ENCODE measurements at places on chromosomes 5 and 9.

GRCh38 chr5:151063142-151063989 is 17.5 kb downstream of the TNIP1 start:
- peaks cover 82% of the 10 kb centered on the region for H3K4me1 ChIP-seq
- peak overlapping the region; percentile 89 for H3K27ac ChIP-seq
- no peak for DNase-seq
- H3K27me3 ChIP-seq, result no peaks in the 10 kb centered on the region

- H3K36me3 ChIP-seq, result no peaks in the 10 kb centered on the region
- H3K4me1 ChIP-seq, result peaks cover 6% of the 10 kb centered on the region
- no peak overlapping the region for H3K4me3 ChIP-seq
- H3K27ac ChIP-seq, result no peak overlapping the region
- no peak for DNase-seq
These were observed 452.4 kb upstream of the GRAMD2B start for GRCh38 chr5:125970631-125971307.

DNA sequence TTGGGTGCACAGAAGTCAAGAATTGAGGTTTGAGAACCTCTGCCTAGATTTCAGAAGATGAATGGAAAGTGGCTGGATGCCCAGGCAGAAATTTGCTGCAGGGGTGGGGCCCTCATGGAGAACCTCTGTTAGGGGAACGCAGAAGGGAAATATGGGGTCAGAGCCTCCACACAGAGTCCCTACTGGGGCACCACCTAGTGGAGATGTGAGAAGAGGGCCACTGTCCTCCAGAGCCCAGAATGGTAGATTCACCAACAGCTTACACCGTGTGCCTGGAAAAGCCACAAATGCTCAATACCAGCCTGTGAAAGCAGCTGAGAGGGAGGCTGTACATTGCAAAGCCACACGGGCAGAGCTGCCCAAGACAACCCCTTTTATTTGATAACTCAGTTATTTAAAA is 383.5 kb downstream of the TLE4 start:
- H3K4me3 ChIP-seq, result no peak overlapping the region
- no peaks in the 10 kb centered on the region for H3K36me3 ChIP-seq
- no peak for DNase-seq
- no peaks in the 10 kb centered on the region for H3K4me1 ChIP-seq

DNA sequence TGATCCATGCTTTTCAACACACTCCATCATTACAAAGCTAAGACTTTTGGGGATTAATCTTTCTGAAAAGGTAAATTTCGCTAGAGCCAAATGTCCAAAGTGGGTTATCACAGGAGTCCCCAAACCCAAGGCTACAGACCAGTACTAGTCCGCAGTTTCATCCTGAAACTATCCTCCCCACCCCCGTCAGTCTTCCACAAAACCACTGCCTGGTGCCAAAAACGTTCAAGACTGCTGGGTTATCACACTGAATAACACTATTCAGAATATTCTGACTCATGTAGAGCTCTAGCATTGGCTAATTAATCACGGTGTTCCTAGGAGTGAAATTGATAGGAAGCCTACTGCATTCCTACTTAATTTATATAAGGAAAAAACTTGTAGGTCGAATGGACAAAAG is 24.7 kb downstream of the ERP44 start:
- DNase-seq, result no peak
- H3K4me1 ChIP-seq, result peaks cover 9% of the 10 kb centered on the region
- peaks cover 16% of the 10 kb centered on the region for H3K36me3 ChIP-seq
- H3K4me3 ChIP-seq, result no peak overlapping the region
- no peaks in the 10 kb centered on the region for H3K27me3 ChIP-seq

DNA sequence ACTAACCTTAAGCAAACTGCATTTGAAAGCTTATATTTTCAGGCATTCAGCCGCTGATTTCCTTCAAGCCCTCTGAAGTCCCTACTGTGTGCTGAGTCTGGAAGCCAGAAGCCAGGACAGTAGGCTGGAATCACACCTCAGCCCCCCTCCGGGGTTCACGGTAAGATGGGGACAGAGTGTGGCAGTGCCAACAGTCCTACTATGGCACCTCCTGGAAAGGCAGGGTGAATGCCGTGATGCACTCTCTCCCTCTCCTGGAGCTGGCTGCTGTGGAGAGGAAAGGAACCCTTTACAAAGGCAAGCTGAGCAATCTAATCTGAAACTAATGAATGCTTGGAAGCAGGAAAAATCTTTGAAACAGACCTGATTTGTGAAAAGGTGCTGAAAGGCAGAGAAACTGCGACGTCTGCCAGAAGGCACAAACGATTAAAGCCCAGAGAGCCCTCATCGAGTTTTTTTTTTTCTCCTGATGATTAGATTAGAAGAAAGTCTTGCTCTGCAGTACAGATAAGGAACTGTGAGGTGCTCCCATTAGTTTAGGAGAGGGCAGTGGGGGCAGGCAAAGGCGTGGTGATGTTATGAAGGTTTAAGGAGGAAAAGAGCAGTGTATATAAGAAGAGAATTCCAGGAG is 21.0 kb downstream of the ANKH start:
- H3K27ac ChIP-seq, result no peak overlapping the region
- no peak overlapping the region for H3K4me3 ChIP-seq
- no peak for DNase-seq
- no peaks in the 10 kb centered on the region for H3K27me3 ChIP-seq

DNA sequence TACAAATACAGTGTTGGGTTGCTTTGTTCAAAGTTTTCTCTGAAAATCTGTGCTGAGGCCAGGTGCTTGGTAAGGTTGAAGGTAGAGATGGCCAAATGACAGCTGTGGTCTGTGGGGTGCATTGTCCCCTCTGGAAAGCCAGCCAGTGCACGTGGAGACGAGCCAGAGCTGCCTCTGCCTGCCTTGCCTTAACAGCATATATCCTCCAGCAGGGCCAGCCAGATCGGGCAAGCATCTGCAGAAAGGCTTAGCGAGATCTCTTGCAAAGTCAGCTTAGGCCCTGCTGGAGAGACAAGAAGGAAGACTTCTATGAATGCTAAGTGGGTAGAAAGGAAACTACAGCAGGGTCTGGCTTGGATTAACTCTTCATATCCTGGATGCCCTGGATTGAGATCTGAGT is 49.5 kb downstream of the GRIA1 start:
- H3K4me1 ChIP-seq, result no peaks in the 10 kb centered on the region
- H3K4me3 ChIP-seq, result no peak overlapping the region
- no peaks in the 10 kb centered on the region for H3K27me3 ChIP-seq
- no peak overlapping the region for H3K27ac ChIP-seq
- DNase-seq, result no peak
- no peaks in the 10 kb centered on the region for H3K36me3 ChIP-seq

GRCh38 chr5:109335114-109335513 is 74.7 kb downstream of the PJA2 start:
- DNase-seq, result no peak
- no peaks in the 10 kb centered on the region for H3K4me1 ChIP-seq
- no peak overlapping the region for H3K4me3 ChIP-seq
- no peak overlapping the region for H3K27ac ChIP-seq

- H3K4me3 ChIP-seq, result no peak overlapping the region
- H3K4me1 ChIP-seq, result peaks cover 19% of the 10 kb centered on the region
- no peak for DNase-seq
- no peaks in the 10 kb centered on the region for H3K27me3 ChIP-seq
- H3K36me3 ChIP-seq, result peaks cover 51% of the 10 kb centered on the region
- no peak overlapping the region for H3K27ac ChIP-seq
These were observed 301.8 kb downstream of the ARHGAP26 start for GRCh38 chr5:143071927-143072326.

GRCh38 chr9:526904-527591 is 312.4 kb downstream of the DOCK8 start:
- H3K4me1 ChIP-seq, result no peaks in the 10 kb centered on the region
- H3K4me3 ChIP-seq, result no peak overlapping the region
- no peak for DNase-seq
- H3K27me3 ChIP-seq, result peaks cover 9% of the 10 kb centered on the region
- H3K36me3 ChIP-seq, result no peaks in the 10 kb centered on the region

DNA sequence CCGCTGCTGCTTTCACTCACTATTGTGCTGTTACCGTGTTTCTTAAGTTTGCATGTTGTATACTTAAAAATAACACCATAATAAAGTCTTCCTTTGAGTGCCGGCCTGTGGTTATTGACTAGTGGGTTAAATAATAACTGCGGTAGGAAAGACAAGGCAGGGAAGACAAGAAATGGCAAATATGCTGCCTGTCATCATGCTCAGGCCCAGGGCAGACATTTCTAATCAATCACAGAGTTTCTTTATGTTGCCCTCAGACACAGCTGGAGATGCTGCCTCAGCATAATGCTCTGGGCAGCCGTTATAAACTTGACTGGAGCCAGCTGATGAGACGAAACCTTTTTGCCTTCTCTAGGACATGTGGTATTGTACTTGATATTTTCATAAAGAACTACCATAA is 215.0 kb downstream of the GAPVD1 start:
- no peaks in the 10 kb centered on the region for H3K4me1 ChIP-seq
- H3K4me3 ChIP-seq, result no peak overlapping the region
- peaks cover 16% of the 10 kb centered on the region for H3K36me3 ChIP-seq
- no peaks in the 10 kb centered on the region for H3K27me3 ChIP-seq
- no peak overlapping the region for H3K27ac ChIP-seq

- peak; percentile 13 for DNase-seq
- H3K4me3 ChIP-seq, result no peak overlapping the region
- H3K27me3 ChIP-seq, result peaks cover 43% of the 10 kb centered on the region
- no peaks in the 10 kb centered on the region for H3K4me1 ChIP-seq
These were observed 72.1 kb upstream of the ARAP3 start for GRCh38 chr5:141753971-141754713.

- no peak overlapping the region for H3K27ac ChIP-seq
- no peak overlapping the region for H3K4me3 ChIP-seq
- peaks cover 6% of the 10 kb centered on the region for H3K36me3 ChIP-seq
- peaks cover 2% of the 10 kb centered on the region for H3K27me3 ChIP-seq
These were observed 23.1 kb upstream of the NRARP start for GRCh38 chr9:137325124-137325523.

- DNase-seq, result no peak
- H3K27ac ChIP-seq, result no peak overlapping the region
- no peaks in the 10 kb centered on the region for H3K27me3 ChIP-seq
- no peak overlapping the region for H3K4me3 ChIP-seq
- H3K4me1 ChIP-seq, result no peaks in the 10 kb centered on the region
- H3K36me3 ChIP-seq, result no peaks in the 10 kb centered on the region
These were observed 547.2 kb downstream of the LRRC70 start for GRCh38 chr5:63125862-63126261.

DNA sequence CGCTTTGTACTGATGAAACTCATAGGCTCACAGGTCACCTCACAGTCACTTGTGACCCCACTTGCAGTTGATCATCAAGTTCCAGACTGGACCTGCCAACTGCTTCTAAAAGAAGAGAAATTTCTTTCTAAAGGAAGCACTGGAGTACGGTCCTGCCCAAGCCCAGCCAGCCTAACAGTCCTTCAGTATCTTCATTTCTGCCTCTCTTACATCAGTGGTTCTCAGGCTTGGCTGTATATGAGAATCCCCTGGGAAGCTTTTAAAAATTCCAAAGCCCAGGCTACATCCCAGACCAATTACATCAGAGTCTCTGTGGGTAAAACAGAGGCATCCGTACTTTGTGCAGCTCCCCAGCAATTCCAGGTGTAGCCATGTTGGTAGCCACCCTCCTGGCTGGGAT is 282.1 kb downstream of the NFIB start:
- DNase-seq, result no peak
- no peaks in the 10 kb centered on the region for H3K36me3 ChIP-seq
- no peak overlapping the region for H3K27ac ChIP-seq
- H3K4me3 ChIP-seq, result no peak overlapping the region

DNA sequence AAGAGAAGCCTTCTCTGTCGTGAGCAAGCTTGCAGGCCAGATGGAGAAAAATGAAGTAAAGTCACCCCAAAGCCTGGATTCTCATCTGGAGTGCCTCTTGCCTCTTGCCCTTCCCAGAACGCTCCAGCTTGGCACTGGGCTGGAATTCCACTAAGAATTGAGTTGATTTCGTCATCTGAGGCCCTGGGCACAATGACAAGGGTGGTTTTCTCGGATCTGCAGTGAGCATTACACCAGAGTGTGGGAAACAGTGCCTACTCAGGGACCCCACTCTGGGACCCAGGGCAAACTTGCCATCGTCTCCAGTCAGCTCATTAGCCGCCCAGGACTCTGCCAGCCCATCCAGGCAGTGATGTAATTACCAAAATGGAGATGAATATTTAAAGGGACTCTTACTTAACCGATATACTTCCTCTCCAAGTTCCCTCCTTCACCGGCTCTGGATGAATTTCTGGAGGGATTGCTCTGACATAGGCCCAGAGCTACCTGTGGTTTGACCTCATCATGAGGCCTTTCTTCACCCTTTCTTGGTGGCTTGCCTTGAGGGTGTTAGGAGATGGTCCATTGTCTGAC is 44.7 kb upstream of the LCP2 start:
- no peak overlapping the region for H3K27ac ChIP-seq
- H3K4me1 ChIP-seq, result peaks cover 21% of the 10 kb centered on the region
- no peaks in the 10 kb centered on the region for H3K36me3 ChIP-seq
- no peak for DNase-seq
- H3K4me3 ChIP-seq, result no peak overlapping the region
- H3K27me3 ChIP-seq, result peaks cover 17% of the 10 kb centered on the region

DNA sequence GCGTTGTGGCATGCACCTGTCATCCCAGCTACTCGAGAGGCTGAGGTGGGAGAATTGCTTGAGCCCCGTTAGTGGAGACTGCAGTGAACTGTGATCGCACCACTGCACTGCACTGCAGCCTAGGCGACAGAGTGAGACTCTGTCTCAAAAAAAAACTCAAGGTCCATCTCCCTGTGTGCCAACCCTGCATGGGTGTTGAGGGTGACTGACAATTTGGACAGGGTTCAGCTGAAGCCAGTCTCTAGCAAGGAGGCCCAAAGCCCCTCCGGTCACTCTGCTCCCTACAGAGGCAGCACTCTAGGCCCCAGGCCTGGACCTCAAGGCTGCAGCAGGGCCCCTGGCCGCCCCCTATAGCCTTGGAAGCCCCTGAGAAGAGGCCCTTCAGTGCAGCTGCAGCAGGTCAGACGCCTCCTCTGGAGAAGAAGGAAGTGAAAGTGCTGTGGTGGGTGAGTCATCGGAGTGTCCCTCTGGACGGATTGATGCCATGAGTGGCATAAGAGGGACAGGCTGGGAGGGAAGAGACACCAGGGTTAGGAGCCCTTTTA is 39.2 kb upstream of the NEK6 start:
- peak overlapping the region; percentile 78 for H3K27ac ChIP-seq
- H3K27me3 ChIP-seq, result no peaks in the 10 kb centered on the region
- no peak overlapping the region for H3K4me3 ChIP-seq
- H3K36me3 ChIP-seq, result no peaks in the 10 kb centered on the region

DNA sequence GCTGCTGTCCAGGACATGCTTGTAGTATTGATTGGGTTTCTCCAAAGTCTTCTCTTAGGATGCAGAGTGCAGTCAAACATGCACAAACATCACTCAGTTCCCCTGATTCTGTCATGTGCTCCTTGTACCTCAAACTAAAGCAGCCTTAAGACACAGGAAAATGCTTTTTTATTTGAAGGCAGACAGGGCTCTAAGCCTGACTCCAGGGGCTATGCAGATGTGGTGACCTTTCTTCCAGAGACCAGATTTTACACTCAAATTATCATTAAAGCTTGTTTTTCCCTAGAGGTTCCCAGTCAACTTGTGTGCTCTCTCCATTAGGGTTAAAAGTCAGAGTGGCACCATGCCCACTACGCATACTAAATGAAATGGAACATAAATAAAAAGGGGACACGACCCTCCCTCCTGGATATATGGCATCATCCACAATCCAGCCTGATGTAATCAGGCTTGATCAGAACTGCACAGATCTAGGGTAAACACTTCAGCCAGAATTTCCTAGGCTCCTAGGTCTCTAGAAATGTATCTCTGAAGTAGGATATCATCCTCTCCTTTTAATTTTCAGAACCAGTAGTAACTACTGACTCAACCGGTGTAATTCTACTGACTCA is 771.1 kb downstream of the NR2F1-AS1 start:
- H3K4me3 ChIP-seq, result no peak overlapping the region
- H3K27ac ChIP-seq, result no peak overlapping the region
- no peaks in the 10 kb centered on the region for H3K36me3 ChIP-seq
- DNase-seq, result no peak
- H3K4me1 ChIP-seq, result no peaks in the 10 kb centered on the region

Data from activated T-helper 2 cell treated with anti-CD3 and anti-CD28 coated beads, Interferon-gamma antibody, Interleukin-2, Interleukin-4, amounts not matched to agents 10 μg/mL and 5 μg/mL and 100 μg/mL, durations not matched to agents 14 hours and 24 hours and 36 hours (primary cell).